Caudate nucleus (tissue), 63 donors: ENCODE measurements at places on chromosomes 1 and 21.

DNA sequence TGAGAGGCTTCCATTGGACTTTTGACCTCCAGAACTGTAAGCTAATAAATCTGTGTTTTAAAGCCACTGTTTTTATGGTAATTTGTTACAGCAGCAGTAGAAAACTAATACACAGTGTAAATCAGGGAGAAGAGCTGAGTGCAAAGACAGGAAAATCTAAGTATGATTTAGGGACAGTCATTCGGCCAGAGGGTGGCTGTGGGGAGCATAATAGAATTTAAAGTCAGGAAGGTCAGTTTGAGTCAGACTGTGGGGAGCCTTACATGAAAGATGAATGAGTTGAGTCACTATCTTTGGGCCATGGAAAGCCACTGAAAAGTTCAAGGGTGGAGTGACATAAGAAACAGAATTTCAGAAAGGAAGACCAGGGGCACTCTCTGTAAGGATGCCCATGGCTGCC, 52.4 kb upstream of the SSX2IP start:
- no peak for DNase-seq

- DNase-seq, result no peak
Measured at GRCh38 chr1:77536813-77537212, 145.6 kb downstream of the ZZZ3 start.

DNA sequence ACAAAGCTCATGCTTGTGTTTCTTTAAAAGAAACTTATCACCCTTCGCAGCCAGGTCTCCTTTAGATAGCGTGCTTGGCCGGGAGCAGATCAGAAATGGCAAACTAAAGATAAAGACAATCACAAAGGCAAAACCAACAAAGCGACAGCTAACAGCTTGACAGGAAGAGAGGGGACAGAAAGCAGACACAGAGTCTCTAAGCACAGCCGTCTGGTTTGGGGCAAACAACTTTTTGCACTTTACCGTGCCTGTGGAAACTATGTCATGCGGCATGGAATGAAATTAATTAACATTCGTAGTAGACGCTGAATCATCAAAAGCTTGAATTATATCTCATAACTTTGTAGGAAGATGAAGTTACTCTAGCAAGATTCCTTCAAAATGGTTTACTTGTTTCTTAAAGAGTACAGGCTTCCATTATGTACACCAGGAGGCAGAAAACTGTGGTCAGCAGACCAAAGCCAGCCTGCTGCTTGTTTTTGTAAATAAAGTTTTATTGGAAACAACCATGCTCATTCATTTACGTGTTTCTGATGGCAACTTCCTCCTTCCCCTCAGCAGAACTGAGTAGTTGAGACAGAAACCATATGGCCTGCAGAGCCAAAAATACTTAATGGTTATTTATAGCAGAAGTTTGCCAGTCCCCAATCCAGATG, 183.2 kb downstream of the KIF26B start:
- no peak for DNase-seq

GRCh38 chr1:207670997-207671396, 26.1 kb downstream of the CR1L start:
- DNase-seq, result no peak

DNA sequence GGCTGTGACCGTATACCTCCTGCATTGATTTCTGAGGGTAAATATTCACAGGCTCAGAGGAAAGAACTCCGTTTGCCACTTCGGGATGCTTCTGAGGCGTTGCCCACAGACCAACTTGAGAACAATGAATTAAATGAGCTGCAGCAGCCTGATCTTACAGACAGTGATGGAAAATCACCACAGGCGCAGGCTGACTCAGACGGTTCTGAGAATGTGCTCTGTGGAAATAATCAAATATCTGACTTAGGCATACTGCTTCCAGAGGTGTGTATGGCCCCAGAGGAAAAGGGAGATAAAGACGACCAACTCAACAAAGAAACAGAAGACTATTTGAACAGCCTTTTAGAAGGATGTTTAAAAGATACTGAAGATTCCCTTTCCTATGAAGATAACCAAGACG, 76.7 kb upstream of the SCCPDH start:
- DNase-seq, result no peak

DNA sequence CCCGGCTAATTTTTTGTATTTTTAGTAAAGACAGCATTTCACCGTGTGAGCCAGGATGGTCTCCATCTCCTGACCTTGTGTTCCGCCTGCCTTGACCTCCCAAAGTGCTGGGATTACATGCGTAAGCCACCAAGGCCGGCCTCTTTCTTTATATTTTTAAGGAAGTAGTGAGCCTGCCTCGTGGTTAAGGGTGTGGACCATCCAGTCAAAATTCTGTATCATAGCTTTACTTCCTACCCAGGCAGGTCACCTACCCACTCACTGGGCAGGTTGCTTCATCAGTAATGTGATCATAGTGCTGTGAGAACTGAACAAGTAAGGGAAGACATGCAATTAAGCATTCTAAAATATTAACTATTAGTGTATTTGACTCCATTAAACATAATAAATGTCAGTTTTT, 8.1 kb upstream of the ACOT7 start:
- DNase-seq, result no peak

GRCh38 chr1:212182171-212182570, 103.0 kb upstream of the PPP2R5A start:
- no peak for DNase-seq

GRCh38 chr1:18339161-18339560, 141.6 kb upstream of the KLHDC7A start:
- no peak for DNase-seq

DNA sequence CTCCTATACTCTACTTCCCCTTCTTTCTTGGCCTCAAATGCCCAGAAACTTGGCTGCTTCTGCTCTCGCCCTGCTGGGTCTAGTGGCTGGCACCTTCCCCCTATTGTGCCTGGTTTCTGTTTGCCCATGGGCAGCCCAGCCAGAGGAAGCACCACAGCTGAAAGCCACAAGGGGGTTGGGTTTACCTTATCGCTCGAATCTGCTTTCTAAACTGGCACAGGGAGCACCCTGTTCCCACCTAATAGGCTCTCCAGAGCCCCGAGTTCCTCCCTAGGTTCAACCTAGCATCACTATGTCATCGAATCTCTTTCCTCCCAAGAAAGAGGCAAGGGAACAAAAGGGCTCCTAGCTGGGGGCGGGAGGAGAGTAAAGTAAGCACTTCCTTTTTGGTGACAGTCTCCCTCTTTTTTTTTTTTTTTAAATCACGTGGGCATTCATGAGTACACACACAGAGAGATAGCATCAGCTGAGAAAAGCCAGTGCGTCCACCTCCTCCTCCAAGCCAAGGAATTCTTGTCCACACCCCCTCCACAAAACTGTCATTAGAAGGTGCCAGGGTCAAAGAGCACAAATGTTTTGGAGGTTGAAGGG, 72.8 kb downstream of the PLEKHA6 start:
- peak; percentile 62 for DNase-seq

- no peak for DNase-seq
Measured at GRCh38 chr1:37478451-37478881, 4.1 kb downstream of the ZC3H12A start.

DNA sequence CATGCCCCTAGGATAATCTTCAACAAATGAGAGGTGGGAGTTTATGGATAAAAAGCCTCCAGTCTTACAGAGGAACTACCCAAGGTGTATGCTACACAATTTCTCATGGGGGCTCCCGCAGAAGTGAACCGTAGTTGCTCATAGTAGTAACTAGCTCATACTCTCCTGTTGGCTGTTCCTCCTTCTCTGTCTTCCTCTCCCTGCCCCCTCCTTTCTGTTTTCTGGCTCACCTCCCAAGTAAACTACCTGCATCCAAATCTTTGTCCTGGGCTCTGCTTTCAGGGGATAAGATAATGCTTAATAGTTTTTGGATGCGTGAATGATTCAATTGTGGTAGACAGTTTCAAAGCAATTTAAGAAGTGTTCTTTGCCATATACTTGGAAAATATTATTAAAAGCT, 90.1 kb upstream of the ROR1 start:
- DNase-seq, result no peak

DNA sequence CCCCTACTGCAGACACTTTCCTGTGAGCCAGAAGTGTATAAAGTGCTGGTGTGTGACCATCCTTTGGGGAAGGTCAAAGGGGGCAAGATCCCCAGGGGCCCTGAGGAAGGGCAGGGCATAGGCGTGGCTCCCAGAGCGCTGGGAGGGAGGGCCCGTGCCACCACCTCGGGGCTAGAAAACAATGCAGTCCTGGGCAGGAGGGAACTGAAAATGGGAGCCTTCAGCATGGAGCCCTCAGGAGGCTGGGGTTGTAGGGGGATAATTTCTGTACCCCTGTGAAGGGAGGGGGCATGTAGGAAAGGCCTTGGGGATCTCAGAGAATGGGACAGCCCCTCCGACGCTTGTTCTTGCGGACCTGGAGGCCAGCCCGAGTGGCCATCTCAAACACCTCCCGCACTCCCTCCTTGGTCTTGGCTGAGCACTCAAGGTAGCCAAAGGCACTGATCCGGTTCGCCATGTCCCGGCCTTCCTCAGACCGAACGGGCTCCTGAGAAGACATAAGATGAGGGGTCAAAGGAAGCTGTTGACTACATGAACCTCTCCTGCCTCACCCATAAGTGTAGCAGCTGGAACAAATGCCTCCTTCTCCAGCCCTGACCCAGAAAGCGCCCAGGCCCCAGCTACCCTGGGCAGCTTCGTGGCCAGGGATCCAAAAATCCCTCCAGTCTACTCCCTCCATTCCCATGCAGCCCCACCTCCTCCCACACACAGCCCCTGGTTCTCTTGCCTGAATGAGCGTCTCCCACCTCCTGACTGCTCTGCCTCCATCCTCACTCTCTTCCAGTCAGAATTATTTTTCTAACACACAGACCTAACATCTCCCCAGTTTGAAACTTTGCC, 5.5 kb downstream of the RHOC start:
- no peak for DNase-seq

- DNase-seq, result no peak
Measured at GRCh38 chr1:56235909-56236510, 343.4 kb downstream of the PLPP3 start.

GRCh38 chr1:108316545-108316944, 72.7 kb upstream of the NBPF4 start:
- DNase-seq, result no peak

- no peak for DNase-seq
Measured at GRCh38 chr21:44892536-44893277, 19.2 kb upstream of the PTTG1IP start.

GRCh38 chr1:212482637-212483441, 50.1 kb downstream of the NENF start:
- DNase-seq, result no peak

GRCh38 chr1:30684881-30685795, 38.2 kb downstream of the MATN1 start:
- DNase-seq, result no peak

GRCh38 chr1:115062542-115063004, 26.7 kb downstream of the TSPAN2 start:
- DNase-seq, result no peak

DNA sequence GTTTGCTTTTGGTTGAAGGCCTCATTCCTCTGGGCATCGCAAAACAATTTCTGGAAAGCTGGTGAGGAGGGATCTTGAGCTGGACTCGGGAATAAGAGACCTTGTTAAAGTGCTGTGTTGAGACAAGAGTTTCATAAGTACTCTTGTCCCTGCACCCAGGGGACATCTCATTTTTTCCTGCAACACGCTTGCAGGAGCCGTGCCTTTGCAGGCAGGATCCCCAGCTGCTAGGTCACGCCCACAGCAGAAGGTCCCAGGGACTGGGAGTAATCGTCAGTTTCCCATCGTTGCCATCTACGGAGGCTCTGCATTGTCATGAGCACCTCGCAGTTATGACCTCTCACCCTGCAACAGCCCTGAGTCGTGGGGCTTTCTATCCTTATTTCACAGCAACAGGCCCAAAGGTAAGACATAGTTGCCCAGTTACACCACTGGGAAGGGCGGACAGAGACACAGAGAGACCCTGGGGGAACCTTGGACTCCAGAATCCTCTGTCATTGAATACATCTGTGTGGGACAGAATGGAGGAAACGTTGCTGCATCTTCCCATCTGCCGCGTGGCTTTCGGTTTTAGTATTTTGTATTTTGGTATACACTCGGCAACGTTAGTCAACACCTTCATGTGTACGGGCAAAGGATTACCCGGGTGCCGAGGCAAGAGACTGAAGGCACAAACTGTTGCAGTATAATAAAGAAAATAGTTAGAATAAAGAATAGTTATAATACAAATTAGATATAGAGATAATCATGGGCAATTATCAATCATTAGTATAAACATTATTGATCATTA, 60.4 kb upstream of the DMRTB1 start:
- no peak for DNase-seq

- no peak for DNase-seq
Measured at GRCh38 chr1:245484176-245484575, 329.4 kb downstream of the KIF26B start.

DNA sequence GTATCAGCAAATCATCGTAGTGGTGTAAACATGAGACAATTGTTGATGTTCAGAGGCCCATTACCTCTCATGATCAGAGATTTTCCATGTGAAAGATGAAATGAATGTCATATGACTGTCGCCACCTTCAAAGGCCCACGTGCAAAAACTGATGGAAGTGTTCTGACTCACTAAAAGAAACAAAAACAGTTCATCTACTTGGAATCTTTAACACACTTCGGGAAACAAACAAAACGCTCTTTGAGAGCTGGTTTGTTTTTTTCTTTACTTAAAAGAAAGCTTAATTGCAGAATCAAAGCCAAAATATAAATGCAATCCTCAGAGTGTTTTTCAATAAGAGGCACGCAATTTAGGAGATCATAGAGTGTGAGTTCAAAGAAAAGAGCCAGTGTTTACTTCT, 100.8 kb downstream of the PLPPR4 start:
- DNase-seq, result no peak

DNA sequence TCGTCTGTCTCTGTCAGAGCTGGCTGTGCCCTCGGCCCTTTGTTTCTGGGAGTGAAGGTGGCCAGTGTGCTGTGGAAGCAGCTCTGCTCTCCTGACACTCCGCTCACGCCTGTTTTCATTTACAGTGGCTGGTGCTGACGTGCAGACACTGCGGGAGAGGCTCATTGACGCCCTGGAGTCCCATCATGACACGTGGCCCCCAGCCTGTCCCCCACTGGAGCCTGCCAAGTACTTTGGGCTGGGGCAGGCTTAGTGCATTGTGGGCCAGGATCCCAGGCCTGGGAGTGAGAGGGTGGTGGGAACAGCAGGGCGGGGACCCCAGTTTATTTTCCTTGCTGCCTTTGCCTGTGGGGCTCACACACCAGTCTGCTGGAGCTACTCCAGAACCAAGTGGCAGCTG, 21.1 kb downstream of the QSOX1 start:
- DNase-seq, result no peak

- DNase-seq, result no peak
Measured at GRCh38 chr1:10070206-10070605, 37.4 kb downstream of the UBE4B start.

- DNase-seq, result no peak
Measured at GRCh38 chr1:40627987-40628902, 37.2 kb downstream of the RIMS3 start.
